ENCODE measurements at places on chromosomes 11 and 22.

- DNase-seq = no peak
Observed at GRCh38 chr22:50672471-50673230, at the start of gene SHANK3. Gene SHANK3 (plus strand): TSS chr22:50672823.

DNA sequence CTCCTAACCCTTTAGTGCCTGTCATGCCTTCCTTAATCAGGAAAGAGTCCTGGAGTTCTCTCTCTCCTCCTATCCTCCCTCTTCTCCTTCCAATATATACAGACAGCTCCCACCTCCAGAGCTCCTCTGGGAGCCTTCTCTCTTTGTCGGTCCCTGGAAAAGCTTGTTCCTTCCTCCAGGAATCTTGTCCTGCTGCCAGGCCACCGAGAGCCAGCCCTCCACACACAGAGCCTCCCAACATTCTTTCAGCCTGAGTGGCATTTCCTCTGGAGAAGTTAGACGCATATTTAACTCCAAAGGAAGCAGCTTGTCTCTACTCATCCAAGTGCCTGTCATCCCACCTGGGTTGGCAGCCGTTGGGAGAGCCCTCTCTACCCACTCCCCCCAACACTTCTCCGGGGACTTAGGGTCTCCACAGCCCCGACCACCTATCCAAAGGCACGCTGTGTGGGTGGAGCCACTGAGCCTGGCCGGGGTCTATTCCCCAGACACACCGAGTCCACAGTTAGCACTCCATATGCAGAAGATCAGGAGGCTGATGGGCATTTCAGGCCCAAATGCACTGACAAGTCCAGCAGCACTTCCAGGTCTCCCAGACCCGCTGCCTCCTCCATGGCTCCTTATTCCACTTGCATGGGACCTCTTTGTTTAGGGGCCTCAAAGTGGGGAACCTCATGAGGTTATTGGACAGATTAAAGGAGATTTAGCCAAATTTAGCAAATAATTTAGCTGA is 31.1 kb downstream of the DKK3 start:
- DNase-seq = no peak

GRCh38 chr11:35593143-35593542 is 25.1 kb upstream of the FJX1 start:
- no peak for DNase-seq

- no peak for DNase-seq
Observed at GRCh38 chr11:41449483-41450050, 9.9 kb downstream of the LRRC4C start.

DNA sequence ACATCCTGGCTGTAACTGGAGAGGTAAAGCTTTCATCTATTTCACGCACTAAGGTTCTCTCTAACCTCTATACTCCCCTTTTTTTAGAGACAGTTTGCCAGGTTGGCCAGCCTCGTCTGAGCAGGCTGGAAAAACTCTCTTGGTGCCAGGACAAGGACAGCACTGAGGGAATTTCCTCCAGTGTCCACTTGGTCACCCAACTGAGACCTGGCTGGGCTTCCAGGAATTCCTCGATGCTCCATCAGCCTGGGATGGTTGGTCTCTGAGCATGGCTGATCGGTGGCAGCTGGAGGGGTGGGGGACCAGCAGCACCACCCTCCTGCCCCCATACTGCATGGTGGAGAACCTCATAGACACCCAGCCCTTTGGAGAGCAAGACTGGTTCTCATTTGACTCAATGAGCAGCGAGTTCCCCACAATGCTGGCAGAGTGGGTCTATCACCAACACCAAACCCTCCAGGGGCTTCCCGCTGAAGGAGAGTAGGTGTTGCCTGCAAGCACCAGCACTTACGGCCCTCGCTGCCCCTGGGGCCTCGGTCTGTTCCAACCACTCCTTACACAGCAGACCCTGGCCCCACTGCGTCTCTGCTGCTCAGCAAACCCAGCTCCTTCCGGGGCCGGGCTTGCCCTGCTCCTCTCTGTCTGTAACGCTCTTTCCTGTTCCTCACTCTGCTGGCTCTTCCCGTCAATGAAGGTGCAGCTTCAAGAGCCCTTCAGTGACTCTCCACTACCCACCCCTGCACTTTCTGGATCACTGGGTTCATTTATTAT is 122.2 kb downstream of the ST3GAL4 start:
- no peak for DNase-seq
